Iris pigment epithelial cell (primary cell): ENCODE measurements at places on chromosomes 1 and 21.

DNA sequence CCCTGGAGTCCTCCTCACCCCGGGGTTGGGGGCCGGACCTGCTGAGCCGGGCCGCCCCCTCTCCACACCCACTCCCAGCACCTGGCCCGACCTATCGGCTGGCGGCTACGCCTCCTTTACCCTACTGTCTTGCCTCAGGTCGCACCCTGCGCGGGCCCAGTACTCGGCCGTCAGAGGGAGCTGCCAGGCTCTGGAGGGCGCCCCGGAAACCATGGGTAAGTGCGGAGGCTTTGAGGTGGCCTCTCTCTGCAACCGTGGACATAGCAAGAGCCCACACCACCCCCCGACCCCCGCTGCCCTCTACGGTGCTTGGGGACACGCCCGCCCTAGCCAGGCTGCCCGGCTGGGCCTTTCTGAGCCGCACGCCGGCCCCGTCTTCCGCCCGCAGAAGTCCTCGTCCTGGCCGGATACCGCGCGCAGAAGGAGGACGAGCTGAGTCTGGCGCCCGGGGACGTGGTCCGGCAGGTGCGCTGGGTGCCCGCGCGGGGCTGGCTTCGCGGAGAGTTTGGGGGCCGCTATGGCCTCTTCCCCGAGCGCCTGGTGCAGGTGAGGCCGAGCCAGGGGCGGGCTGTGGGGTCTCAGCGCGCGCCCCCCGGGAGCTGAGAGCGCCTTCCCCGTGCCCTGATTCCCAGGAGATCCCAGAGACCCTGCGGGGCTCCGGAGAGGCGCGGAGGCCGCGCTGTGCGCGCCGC is at the start of gene SH3D21:
TSS of gene SH3D21 (plus strand) at position 159 of the 692 bp plus-strand sequence. CDS start at position 212, 53 bp downstream.
- no peak for DNase-seq

- DNase-seq: peak; percentile 83
Measured at GRCh38 chr1:54716299-54717047, 812 bp downstream of the TTC4 start.

DNA sequence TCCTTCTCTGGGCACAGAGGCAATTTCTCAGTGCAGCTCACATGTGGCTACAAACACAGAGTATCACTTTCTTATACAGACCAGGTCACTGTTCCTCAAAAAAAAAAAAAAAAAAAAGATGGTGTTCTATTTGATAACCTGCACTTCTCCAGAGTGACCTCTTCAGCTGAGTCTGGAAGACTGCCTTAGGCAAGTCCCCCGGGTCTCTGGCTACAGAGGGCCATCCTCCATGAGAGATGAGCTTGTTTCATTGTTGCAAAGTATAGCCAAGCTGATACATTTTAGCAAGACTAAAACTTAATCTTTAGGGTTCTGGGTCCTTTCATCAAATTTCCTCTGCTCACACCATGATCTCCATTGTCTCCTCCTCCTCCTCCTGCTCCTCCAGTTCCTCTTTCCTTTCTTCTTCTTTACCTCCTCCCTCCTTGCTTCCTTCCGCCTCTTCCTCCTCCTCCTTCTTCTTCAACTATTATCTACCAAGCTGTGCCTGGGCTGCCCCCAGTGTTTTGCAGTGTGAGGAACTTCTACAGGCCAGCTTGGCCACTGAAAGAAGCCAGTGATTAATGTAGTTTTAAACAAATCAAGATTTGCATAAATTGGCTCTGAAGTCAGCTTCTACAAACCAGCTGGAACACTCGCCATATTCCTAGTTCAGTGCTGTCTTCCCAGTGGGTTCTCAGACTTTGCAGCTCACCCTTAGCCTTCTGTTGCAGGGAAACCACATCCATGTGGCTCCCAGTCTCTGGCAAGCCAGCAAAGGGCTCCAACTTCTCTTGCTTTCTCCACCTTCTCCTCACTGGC is 139.4 kb downstream of the RUNX1 start:
- DNase-seq: no peak

DNA sequence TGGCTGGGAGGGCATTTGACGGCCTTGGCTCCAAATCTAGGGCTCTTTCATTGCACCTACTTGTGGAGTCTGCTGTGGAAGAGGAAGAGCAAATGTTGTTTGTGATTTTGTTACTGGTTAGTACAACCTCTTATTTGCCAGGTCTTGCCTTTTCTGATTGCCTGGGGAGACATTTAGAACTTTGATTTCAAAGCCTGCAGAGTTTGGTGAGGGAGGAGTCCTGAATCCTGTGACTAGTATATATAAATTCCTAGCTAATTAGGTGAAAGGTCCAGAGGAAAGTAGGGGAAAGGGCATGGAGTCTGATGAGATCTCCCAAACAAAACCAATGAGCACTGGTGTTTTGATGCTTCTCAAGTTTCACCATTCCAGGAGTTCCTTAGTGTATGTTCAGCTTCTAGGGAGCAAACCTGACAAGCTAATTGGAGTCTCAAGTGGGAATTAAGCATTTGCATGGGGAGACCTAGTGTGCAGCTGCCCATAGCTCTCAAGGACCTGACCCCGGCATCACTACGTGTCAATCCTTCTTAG is 5.1 kb upstream of the HMGCS2 start:
- DNase-seq: peak; percentile 34

GRCh38 chr1:34426325-34426896 is 249.7 kb downstream of the C1orf94 start:
- DNase-seq: no peak

- DNase-seq: no peak
Measured at GRCh38 chr1:176055398-176055797, 151.7 kb downstream of the COP1 start.

- peak; percentile 90 for DNase-seq
Measured at GRCh38 chr1:31605908-31606427, 11.5 kb upstream of the HCRTR1 start.

DNA sequence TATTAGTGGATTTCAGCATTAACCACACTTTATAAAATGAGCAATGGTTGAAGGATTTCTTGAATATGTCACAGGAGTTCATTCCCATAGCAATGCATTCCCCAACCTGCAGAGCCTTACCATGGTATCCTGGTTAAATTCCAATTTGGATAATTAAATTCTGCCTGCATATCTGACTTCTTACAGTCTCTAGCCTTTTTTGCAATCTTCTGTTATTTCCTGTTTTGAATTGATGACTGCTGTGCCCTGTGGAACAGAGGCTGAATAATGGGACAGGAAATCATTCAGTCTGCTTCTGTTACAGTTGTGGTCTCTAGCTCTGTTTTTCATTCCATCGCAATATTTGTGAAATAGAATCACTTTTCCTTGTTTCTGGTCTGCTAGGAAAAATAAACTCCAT is 1823.9 kb downstream of the PLA2G4A start:
- DNase-seq: peak; percentile 89

- no peak for DNase-seq
Measured at GRCh38 chr21:35582731-35583130, 477.6 kb downstream of the SETD4 start.

DNA sequence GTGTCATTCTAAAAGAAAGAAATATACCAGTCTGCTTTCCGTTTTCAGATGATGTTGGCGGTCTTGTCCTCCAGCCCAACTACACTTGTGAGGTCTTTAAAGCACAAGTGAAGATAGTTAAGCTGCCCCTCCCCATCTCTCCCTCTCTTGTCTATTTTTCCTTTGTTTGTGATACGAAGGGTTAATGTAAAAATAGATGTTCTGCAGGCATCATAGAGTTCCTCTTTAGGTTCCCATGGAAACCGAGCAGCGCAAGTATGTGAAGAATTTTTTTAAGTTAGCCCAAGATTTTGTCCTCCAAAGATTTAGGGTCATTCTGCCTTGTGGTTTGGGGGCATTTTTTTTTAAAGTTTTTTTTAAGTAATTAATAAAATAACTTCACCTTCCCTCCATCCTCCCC is 232.4 kb upstream of the AJAP1 start:
- no peak for DNase-seq

DNA sequence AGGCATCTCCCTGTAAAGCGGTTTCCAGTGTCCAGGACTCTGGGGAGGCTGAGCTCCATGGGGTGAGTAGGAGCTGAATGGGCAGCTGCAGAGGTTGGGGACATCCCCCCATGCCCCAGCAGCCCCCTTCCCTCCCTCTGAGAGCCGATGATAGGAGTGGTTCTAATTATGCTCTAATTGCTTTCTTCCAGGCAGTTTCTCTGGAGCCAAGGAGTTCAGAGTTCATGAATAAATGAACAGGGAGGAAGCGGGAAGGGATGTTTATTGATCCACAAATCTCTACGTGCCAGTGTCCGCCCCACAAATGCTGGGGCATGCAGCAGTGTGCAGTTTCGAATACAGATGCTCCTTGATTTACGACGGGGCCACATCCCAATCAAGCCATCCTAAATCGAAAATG is 15.6 kb downstream of the NKAIN1 start:
- DNase-seq: no peak

GRCh38 chr1:196449460-196449859 is 158.8 kb downstream of the KCNT2 start:
- DNase-seq: no peak

- DNase-seq: no peak
Measured at GRCh38 chr1:34362949-34363348, 186.2 kb downstream of the C1orf94 start.

- DNase-seq: no peak
Measured at GRCh38 chr1:917076-917459, 6.7 kb upstream of the SAMD11 start.

GRCh38 chr1:243991650-243992049 is 59.4 kb upstream of the ZBTB18 start:
- no peak for DNase-seq

- no peak for DNase-seq
Measured at GRCh38 chr1:43531107-43531905, 623 bp downstream of the PTPRF start.

DNA sequence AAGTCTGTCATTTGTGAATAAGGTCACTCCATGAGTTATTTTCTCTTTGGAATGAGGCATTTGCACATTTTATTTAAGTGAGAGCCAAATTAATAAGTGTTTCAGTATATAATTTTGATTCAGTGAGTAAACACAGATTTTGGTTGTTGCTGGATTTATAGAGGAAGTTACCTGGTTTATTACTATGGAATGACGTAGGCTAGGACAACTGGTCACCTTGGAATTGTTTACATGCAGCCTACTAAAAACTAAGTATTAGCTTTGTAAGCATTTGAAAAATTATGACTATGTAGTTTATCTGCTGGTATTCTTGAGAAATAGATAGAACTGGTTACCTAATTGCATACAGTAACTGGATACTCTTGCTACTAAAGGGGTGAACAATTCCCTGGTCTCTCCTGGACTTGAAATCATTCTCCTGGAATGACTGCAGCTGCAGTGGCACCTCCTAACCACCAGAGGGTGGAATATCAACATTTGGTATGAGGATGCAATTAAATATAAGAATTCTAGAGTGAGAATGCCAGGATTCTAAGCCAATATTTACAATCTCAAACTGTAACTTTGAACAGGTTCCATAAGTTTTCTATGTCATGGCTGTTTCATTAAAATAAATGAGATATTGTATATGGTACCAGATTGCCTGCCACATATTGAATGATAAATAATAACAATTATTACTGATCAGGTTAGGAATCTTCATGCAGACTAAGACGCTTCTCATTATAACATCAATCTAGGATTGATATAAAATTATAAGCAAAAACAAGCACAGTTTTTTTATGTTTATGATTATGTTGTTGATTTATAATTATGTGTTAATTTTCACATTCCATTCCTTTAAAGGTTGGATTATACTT is 3.5 kb upstream of the KRTAP27-1 start:
- peak; percentile 55 for DNase-seq

- DNase-seq: no peak
Measured at GRCh38 chr1:54221113-54221834, 21.3 kb downstream of the MRPL37 start.

- DNase-seq: no peak
Measured at GRCh38 chr1:37481289-37482003, 7.1 kb downstream of the ZC3H12A start.

- peak; percentile 53 for DNase-seq
Measured at GRCh38 chr1:47013293-47013692, 10.2 kb upstream of the CYP4X1 start.

DNA sequence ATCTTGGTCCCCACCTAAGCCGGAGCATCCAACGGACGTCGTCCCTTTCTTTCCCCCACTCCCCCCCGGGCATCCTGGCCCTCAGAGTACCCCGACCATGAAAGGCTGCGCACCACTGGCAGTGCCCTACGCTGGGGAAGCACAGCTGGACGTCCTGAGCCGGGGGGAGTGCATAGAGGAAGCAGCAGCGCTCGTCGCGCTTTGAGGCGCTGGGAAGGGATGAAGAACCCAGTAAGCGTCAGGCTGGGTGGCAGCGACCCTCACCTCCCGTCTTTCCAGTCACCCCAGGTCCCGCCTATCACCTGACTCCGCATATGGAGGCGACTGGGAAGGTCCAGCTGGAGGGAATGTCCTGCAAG is 5.7 kb downstream of the MAP3K6 start:
- DNase-seq: no peak

GRCh38 chr1:184771190-184771691 is 16.6 kb upstream of the EDEM3 start:
- no peak for DNase-seq

GRCh38 chr1:99326215-99326949 is 62.1 kb downstream of the PLPPR4 start:
- DNase-seq: no peak

GRCh38 chr21:16437586-16437985 is 707.8 kb downstream of the USP25 start:
- DNase-seq: no peak

- peak; percentile 7 for DNase-seq
Measured at GRCh38 chr1:46991083-46991923, 32.2 kb upstream of the CYP4X1 start.

- peak; percentile 12 for DNase-seq
Measured at GRCh38 chr1:93111561-93111960, 32.5 kb downstream of the MTF2 start.

- no peak for DNase-seq
Measured at GRCh38 chr1:229380536-229381160, 37.8 kb upstream of the CCSAP start.

DNA sequence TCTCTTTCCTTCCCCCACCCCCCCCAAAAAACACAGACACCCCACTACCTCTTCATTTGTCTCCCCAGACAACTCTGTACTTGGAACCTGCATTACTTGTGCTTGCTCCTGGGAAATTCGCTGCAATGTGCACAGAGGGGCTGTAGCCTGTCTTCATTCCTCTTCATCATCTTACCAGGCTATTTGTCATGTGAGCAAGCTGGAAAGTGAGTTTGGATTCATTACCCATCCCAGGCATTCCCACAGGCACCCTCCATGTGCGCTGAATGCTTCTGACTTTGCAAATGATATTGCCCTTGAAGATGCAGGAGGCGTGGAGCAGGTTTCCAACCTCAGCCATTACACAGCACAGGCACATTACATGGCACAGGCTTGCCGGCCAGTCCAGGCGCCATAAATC is 494.9 kb downstream of the KIF26B start:
- DNase-seq: no peak

- no peak for DNase-seq
Measured at GRCh38 chr21:42025376-42026081, 15.4 kb upstream of the ZBTB21 start.

- DNase-seq: peak; percentile 21
Measured at GRCh38 chr1:186187601-186188000, 187.5 kb downstream of the TPR start.

GRCh38 chr1:56060906-56061305 is 518.5 kb downstream of the PLPP3 start:
- no peak for DNase-seq

GRCh38 chr1:205843036-205843859 is 6.7 kb downstream of the PM20D1 start:
- no peak for DNase-seq
